GM12865 (cell line): ENCODE measurements at places on chromosomes 1 and 21.
A peak's percentile ranks its signal among the peaks of the same experiment; 100 is the strongest.

DNA sequence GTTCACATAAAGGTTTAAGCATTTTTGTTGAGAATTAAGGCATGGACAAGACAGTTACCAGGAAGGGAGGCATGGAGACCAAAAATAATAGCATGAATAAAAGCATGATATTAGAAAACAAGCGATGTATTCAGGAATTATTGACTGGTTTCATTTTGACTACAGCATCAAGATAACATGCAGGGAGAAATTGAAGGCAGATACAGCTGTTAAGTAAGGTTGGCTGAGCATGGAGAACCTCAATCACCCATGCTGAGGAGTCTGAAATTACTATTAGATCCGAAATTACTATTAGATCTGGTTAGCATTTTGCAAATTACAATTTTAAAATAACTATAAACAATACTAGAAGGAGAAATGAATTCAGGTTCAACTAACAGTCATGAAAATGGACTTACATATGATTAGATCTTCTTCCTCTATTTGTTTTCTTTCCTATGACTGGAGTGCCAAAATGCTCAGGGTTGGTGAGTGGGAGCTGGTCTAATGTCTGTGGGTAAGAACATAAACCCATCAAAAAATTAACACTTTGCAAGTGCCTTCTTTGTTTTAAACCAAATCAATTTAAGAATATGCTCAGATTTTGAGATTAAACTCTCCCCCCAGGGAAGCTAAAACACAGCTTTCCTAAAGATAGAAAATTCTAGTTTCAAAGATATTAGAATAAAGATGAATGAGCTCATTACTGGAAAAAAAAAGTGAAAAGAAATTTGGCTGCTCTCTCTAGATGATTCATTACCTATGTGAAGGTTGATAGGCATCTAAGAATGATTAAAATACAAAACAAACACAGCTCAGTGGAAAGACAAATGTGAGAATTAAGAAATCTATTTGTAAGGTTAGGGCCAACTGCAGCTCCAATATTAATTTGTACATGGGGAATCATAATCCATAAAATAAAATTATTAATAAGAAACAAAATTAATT is 81.7 kb downstream of the ARID4B start:
- DNase-seq: peak; percentile 17

GRCh38 chr1:180572760-180573159 is 14.0 kb downstream of the OVAAL start:
- no peak for DNase-seq

DNA sequence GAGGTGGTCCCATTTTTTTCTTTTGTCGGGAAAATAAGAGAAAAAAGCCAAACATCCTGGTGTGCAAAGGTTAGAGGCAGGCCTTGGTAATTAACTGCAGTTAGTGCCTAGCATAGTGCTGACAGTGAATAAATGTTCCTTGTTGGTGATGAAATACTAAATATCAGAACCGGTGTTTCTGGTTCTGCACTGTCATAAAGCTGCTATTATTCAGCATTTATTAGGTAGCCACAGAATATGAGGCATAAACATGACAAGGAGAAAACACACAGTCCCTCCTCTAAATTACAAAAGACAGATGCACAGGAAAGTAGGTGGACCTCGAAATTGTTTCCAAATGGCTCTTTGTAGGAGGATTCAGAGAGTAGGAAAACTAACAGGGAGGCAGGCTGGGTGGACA is 122.0 kb upstream of the ADGRL2 start:
- no peak for DNase-seq

GRCh38 chr1:7726623-7727022 is 44.5 kb upstream of the VAMP3 start:
- no peak for DNase-seq

GRCh38 chr1:232335261-232335660 is 294.7 kb downstream of the SIPA1L2 start:
- no peak for DNase-seq

GRCh38 chr1:18805925-18806849 is 53.3 kb downstream of the TAS1R2 start:
- DNase-seq: no peak

- no peak for DNase-seq
Measured at GRCh38 chr1:150257624-150258585, at the start of gene CA14. Gene CA14 (plus strand): TSS chr1:150257774. CDS start chr1:150258129, 355 bp downstream.

DNA sequence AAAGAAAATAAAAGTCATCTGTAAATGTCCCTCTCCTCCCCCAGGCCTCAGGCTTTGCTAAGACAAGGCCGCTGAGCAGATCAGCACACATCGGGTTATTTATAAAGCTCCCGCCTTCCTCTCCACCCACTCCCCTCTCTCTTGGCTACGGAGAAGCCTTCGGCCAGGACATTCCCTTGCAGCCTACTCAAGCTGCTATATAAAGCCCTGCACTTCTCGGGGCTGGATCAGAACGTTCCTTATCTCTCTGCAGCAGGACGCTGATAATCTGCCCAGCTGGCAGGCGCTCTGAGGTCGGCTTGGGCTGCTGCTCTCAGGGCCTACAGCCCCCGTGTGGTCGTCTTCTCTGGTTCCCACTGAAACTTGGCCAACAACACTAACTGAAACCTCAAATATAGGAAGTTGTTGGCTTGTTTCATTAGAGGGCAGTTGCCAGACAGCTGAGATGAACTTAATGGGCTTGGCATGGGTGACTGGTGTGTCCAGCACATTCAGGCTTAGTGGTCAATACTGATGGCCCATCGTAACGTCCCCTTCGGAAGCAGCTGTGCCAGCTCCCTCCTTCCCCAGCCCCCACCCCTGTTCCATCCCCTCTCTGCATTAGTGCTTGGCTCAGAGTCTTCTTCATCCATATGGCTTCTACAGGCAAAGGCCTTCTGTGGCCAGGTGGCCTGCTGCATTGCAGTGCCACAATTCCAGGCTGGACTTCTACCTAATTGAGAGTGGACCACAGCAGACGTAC is 64.6 kb downstream of the IER5 start:
- DNase-seq: peak; percentile 89

- no peak for DNase-seq
Measured at GRCh38 chr1:22553104-22553880, 10.0 kb upstream of the EPHA8 start.

DNA sequence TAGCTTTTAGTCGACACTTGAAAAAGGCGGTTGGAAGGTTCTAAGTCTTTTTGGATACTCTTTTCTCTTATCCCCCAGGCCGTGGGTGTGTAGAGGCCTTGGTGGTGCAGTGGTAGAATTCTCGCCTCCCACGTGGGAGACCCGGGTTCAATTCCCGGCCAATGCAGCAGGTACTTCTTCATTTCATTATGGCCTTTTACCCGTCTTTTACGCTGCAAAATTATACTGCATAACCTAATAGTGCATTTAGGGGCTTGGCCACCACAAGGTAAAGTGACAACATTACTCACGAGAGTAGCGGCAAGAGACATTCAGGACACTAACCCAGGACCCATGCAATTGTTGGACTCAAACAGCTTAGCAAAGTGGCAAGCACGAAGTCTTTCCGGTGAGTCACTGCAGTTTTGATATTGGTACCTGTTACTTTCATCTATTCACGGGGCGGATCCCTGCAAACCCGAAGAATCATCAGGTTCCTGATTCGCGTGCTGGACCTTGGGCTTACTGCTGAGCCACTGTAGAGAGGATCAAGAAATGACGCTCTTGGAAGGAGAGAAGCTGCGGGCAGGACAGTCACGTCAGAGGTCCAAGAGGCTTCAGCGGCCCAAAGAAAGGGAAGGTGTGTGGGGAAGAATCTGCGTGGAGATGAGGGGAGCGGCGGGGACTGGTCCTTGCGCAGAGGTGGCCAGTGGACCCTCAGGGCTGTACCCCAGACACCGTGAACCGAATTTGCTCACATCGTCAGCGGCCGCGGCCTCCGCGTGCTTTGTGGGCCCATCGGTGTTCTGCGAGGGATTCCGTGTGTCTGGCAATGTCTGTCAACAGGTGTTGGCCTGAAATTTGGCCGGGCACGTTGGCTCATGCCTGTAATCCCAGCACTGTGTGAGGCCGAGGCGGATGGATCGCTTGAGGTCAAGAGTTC is 12.9 kb upstream of the RNU1-4 start:
- DNase-seq: peak; percentile 88

- DNase-seq: peak; percentile 11
Measured at GRCh38 chr1:14660801-14661200, 62.3 kb downstream of the KAZN start.

GRCh38 chr1:180199018-180199417 is 31.0 kb upstream of the LHX4 start:
- no peak for DNase-seq

GRCh38 chr1:2983706-2984398 is 37.4 kb upstream of the ACTRT2 start:
- no peak for DNase-seq

- DNase-seq: no peak
Measured at GRCh38 chr1:54165146-54165545, 12.3 kb upstream of the CDCP2 start.

- no peak for DNase-seq
Measured at GRCh38 chr21:26967062-26967913, at the start of gene ADAMTS5. Gene ADAMTS5 (minus strand): TSS chr21:26967088. CDS start chr21:26966391, 697 bp downstream.

GRCh38 chr1:8910914-8911313 is 32.4 kb upstream of the ENO1 start:
- peak; percentile 4 for DNase-seq

- DNase-seq: no peak
Measured at GRCh38 chr1:185291159-185291558, 25.9 kb downstream of the IVNS1ABP start.

DNA sequence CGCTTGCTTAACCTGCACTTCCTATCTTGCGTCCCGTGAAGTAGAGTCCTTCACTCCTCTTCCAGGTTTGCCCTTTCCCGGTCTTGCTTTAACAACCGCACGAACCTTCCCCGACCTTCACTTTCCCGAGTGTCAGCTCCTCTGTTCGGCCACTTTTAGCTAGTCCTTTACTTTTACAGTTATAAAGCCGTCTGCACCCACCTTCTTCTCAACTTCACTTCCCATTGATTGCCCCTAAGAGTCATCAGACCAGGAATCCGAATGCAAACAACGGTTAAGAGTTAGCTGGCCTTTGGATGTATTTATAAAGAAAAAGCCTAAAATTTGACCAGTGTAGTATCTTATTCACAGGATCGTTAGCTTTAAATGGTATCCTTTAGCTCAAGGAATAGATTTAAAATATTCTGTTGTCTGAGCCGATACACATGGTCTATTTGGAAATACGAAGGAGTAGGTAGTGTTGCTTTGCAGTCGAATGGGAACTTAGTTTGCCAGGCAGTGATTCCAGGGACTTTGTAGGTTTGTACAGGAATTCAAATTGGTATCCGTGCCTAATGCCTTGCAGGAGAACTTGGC is 1.4 kb downstream of the PPP2R5A start:
- DNase-seq: no peak

DNA sequence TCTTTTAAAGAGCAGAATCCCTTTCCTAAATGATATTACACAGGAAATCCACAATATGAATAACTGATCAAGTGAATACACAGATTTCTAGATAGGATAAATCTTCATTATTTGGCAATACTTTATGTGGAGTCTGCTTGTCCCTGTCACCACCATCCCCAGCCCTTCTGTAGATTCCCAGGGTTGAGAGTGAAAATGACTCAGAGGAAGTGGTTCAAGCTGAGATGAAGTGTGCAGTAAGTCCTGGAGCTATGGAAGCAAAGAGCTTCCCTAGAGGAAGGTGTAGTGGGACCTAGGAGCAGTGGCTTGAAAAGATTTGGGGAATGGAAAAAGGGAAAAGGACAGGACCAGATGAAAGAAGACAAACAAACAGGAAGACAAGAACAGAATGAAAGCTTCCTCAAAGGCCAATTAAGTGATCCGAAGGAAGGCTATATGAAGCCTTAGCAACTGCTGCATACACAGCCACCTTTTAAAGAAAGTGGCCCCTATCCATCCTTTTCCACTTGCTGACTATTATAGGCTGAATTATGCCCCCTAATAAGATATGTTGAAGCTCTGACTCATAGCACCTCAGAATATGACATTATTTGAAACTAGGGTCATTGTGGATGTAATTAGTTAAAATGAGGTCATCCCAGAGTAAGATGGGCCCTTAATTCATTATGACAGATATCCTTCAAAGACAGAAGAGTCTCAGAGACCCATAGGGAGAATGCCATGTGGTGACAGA is 96.5 kb upstream of the CAMK1G start:
- no peak for DNase-seq

DNA sequence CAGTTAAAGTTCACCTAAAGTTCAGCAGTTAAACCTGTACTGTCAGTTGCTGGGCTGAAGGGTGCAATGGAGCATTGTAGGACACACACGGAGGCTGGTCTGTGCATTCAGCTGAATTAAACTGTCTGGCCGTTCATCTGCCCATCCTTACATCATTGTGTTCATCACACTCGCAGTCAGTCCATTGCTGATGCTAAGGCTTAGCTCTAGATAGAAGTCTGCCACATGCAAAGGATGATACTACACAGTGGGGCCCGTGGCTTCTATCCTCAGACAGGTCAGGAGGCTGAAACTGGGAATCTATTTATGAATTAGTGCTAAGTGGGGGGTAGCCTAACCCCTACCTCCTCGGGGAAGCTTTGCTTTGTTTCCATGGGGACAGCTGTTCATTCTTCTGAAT is 60.4 kb downstream of the CNIH3 start:
- no peak for DNase-seq

DNA sequence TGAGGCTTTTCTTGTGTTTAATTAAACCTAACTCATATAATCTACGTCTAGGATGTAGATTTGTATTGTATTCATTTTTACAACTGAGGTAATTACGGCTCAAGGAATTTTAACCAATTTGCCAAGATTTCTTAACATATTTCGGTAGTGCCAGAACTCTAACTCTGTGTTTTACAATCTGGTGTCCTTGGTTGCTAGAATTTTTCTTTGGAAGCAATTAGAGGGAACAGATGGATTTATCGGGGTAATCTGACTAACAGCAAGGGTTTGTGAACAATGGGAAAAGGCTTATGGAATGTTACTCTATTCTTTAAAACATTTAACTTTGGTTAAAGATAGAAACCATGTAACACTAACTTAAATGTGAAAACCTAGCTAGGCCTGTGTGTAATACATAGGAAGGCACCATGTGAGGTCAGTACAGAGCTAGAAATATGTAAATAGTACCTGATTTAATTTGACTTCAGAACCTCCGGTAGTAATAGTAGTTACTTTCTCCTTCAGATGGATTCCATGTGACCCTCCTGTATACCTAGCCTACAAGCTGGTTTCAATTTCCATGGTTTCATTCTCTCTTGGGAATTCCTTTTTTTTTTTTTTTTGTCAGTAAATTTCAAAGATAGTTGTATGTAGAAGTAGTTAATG is 1.2 kb downstream of the MTF2 start:
- peak; percentile 80 for DNase-seq

DNA sequence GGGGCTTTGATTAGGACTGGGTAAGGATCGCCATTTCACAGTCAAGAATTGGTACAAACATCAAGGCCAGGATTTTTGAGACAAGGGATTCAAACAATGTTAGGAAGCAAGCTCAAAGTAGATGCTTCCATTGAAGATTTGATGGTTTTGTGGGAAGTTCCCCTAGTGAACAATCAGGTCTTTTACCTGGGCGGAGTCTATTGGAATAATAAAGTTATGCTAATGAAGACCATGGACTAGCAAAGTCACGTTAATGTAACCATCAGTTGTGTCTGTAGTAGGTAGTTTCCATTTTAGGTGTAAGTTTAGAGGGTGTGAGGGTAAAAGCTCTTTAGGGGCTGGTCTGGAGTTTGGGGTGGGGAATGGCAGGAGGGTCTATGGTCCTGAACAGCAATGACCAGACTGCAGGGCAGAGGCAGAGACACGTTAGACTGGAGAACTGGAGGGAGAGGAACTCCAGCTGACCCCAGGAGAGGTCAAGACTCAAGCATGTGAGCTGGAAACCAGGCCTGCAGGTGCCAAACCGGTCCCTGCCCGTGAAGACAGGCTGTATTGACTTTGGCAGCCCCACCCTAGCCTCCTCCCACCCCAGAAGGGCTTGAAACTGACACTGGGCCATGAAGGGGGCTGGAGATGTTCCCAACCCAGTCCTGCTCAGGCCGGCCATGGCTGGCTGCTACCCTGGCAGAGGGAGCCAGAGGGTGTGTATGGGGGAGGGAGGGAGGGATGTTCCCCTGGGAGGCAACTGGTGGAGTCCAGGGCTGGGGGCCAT is 36.0 kb upstream of the GPR37L1 start:
- DNase-seq: no peak
